T47D (cell line): ENCODE measurements at places on chromosomes 11 and 22.

DNA sequence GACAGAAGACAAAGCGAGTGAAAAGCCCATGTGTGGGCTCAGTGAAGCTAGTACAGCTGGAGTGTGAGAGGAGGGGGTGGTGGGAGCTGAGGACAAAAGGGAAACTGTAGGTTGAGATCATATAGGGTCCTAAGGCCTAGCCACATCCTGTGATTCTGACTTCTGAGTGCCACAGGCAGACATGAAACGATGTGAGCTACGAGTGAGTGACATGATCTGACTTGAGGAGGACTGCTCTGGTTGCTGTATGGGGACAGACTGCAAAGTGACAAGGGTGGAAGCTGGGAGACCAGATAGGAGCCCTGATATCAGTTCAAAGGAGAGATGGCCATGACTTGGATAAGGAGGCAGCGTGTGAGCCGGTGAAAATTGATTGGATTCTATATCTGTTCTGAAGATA lies 85.4 kb downstream of the MICAL2 start:
- no peak for DNase-seq

GRCh38 chr11:121452609-121453150 lies at the start of gene SORL1-AS1:
Gene SORL1-AS1, minus strand, starts transcription at chr11:121452967.
- DNase-seq = peak; percentile 65

DNA sequence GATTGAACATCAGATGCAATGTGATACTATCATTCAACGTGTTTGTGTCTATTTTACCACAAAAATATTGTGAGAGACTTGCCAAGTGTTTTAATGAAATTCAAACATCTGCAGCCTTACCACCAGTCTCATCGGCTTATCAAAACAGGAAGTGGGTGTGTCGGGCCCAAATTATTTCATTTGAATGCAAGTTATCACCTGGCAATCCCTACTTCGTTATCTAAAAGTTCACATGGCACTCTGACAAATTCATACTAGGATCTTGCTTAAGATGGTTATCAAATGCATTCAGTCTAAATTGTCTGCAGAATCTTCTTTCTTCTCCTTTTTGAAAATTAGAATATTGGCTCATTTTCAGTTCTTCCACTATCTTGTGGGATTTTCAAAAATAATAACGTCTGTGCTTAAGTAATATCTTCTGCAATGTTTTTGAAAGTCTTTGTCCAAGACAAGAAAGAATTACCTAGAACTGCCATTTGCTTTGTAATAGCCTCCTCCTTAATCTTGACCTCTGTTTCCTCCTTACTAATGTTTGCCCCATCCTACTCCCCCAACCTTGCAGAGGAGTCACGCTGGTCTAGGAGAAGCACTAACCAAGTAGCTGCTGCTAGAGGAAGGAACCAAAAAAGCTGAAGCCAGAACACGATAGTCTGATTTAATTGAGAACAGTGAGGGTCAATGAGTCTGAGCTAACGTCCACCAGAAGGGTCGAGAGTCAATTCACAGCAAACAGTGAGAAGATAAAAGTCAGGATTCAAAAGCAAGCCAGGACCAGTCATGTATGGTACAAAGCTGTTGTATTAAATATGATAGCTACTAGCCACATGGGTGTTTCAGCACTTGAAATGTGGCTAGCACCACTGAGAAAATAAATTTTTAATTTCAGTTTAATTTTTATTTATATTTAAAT lies 10.2 kb upstream of the BIRC3 start:
- DNase-seq = no peak

DNA sequence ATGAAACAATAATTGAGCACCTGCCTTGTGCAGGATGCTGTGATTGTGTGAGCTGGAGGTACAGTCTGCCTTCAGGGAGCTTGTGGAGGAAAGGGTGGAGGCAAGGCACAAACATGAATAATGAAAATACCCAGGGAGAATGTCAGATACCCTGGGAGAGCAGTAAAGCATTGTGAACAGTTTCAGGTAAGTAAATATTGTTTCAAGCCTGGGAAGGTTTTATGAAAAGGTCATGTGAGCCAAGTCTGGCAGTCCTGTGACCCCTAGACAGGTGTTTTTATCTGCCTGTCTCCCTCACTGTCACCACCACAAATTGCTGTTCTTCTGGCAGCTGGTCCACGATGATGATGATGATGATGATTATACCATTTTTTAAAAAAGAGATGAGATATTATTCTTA lies 32.0 kb downstream of the SPECC1L start:
- no peak for DNase-seq

DNA sequence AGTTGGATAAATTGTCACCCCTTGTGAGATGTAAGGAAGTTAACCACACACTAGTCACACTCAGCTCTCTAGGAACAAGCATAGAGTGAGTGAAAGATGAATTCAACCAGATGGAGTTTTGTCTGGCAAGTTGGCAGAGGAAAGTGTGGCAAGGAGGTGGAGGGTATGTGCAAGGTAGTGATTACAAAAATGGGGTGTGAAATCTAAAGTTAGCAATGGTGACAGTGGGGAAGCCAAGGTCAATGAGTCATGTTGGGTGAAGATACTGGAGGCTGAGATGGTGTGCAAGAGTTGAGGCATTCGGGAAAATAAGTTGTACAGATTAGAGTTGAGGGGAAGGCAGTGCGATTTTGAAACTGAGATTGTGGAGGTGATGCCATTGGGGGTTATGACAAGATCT lies 33.7 kb downstream of the MRGPRX2 start:
- DNase-seq = no peak

- no peak for DNase-seq
These were observed 125.0 kb downstream of the RASSF10 start for GRCh38 chr11:13134066-13134465.

- no peak for DNase-seq
These were observed 55.3 kb upstream of the TEAD1 start for GRCh38 chr11:12618743-12619540.

DNA sequence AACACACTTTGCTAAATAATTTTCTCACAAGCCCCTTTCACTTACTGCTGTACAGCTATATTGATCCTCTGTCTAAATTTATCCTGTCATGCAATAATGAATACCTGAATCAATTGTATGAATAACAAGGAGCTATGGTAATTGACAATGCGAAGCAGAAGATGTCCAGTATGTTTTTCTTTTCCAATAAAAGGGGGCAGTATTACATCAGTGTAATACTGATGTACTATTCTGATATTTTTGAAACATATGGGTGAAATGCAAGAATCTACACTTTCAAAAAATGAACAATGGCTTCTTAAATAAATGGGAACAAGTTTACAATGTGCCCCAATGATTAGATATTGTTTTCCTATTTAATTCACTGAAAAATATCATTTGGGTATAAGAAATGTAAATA lies 315.1 kb downstream of the SOX6 start:
- no peak for DNase-seq

- no peak for DNase-seq
These were observed 2.9 kb upstream of the GLB1L3 start for GRCh38 chr11:134273317-134273712.

GRCh38 chr11:94002226-94002625 lies 18.9 kb upstream of the HEPHL1 start:
- no peak for DNase-seq

GRCh38 chr22:31088233-31088986 lies 7.3 kb downstream of the SMTN start:
- peak; percentile 2 for DNase-seq

GRCh38 chr22:25942856-25943411 lies 200.9 kb downstream of the MYO18B start:
- no peak for DNase-seq

DNA sequence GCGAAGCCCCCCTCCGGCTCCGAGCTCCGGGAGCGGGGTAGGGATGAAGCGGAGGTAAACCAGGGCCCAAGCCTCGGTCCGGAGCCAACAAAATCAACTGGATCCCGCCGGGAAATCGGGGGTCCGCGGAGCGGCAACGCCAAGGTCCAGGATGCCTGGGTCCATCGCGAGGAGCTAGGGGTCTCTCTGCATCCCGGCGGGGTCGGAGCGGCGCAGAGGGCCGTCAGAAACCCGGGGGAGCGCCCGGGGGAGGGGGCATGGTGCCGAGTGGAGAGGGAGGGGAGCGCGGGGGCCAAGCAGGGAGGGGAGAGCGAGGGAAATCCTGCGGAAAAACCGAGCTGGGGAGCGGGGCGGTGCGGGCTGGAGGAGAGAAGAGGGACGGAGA lies 51.8 kb downstream of the SLC22A12 start:
- no peak for DNase-seq

GRCh38 chr11:36126678-36127077 lies 162.5 kb downstream of the COMMD9 start:
- no peak for DNase-seq

- DNase-seq = no peak
These were observed 23.4 kb upstream of the PIK3C2A start for GRCh38 chr11:17230867-17231851.

- no peak for DNase-seq
These were observed 3.3 kb upstream of the PPARA start for GRCh38 chr22:46147061-46147460.

DNA sequence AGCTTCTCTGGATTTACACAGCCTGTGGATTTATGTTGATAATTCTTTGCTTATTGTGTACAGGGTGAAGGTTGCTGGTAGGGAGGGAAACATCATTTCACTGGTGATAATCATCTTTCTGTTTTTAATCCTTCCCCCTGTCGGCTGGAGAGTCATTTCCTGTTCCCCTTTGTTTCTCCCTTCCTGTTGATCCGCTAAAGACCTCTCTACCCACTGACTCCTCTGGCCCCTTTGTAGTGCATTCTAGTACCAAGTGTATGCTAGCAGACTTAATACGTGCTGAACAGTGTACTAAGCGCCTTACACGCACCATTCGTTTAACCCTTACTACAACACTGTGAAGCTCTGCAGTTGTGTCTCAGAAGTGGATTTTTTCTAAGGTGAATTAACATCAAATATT lies 19.0 kb upstream of the OR9Q1 start:
- DNase-seq = no peak

DNA sequence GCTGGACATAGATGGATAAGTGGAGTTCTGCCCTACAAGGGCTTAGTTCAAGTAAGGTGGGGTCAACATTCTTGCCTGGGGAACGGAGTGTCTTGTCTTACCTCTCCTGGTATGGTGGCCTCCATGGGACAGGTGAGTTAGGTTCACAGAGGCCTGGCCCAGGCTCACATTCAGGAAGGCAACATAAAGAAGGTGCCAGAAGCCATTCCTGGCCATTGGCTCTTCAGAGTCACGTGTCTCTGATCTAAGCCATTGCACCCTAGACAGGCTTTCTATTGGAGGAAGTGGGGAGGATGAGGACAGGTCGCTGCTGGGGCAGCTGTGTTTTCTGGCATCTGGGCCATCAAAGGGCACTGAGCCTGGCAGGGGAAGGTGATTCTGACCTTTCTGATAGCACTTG lies 14.8 kb downstream of the LMO2 start:
- DNase-seq = no peak

- DNase-seq = no peak
These were observed 3.0 kb downstream of the FBXO7 start for GRCh38 chr22:32477596-32477995.

- peak; percentile 35 for DNase-seq
These were observed 6.9 kb upstream of the PSMC3 start for GRCh38 chr11:47433157-47433556.

DNA sequence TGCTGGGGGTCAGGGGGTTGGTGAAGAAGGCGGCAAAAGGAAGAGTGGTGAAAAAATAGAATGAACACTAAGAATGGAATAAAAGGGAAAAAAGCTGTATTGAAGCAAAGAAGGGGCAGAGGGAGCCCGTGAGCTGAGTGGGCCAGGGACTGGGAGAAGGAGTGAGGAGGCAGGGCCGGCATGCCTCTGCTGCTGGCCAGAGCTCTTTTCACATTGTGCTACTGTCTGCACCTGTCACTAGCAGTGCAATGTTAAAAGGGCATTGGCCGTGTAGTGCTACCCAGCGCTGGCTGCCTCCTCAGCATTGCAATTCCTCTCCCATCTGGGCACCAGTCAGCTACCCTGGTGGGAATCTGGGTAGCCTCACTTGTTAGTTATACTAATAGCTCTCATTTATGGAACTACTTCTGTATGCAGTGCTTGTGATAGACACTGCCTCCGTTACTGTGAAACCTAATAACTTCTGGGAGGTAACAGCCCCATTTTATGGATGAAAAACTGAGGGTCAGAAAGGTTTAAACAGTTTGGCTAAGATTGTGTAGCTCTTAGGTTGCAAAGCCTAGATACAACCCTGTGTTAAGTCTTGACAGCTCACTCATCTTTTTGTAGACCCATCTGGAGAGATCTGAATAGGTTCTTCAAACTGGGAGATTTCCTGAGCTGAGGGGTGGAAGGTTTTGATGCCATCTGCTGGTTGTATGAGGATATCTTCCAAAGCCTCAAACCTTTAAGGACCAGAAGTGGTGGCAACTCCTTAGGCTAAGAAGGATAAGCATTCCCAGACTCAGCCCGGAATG lies 8.5 kb downstream of the YPEL4 start:
- DNase-seq = peak; percentile 81

GRCh38 chr22:42905217-42905616 lies 48.1 kb upstream of the ARFGAP3 start:
- DNase-seq = no peak

GRCh38 chr11:121688055-121688491 lies 235.3 kb upstream of the SORL1-AS1 start:
- peak; percentile 33 for DNase-seq

- DNase-seq = peak; percentile 90
These were observed 1.9 kb upstream of the ADM start for GRCh38 chr11:10302744-10303557.

GRCh38 chr11:2128130-2128510 lies 11.1 kb downstream of the IGF2 start:
- no peak for DNase-seq

DNA sequence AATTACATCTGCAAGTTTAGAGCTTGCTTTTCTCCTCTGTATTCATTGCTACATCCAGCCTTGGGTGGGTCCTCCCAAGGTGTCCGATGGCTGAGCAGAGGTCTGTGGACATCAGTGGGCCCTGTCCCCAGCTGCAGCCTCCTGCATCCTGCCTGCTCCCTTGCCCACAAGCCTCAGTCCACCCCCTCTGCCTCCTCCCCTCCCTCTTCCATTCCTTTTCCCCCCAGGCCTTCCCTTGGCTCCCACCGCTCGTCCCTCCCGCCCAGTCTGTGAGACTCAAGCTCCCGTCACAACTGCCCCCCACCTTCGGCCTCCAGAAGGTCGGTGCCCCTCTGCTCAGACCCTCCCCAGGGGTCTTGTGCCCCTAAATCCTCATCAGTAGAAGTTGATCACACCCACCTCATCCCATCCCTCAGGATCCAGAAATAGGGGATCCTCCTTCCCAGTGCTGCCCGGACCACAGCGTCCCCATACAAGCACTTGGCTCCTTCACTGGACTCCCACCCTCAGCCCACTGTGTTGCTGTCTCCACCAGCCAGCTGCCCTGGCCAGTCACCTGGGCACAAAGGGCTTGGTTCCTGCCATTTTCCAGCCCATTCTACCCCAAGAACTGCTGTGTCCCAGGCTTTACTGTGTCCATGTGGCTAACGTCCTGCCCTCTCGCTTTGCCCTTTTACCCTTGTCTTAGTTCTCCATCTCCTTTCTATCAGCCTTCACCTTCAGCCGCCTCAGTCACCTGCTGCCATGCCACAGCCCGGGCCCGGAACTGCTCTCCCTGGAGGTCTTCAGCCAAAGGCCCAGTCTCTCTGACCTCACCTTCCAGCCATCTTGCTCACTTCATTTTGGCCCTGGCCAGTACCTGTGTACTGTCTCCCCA lies 2.2 kb upstream of the OMP start:
- no peak for DNase-seq

GRCh38 chr11:74685338-74685737 lies 45.9 kb downstream of the CHRDL2 start:
- no peak for DNase-seq

GRCh38 chr11:134170919-134171281 lies 52.9 kb downstream of the NCAPD3 start:
- DNase-seq = no peak

- DNase-seq = no peak
These were observed 73.5 kb downstream of the ZBTB16 start for GRCh38 chr11:114132944-114133394.

- no peak for DNase-seq
These were observed 560 bp upstream of the MPPED1 start for GRCh38 chr22:43411040-43411868.
